ENCODE measurements at places on chromosomes 1 and 21.

DNA sequence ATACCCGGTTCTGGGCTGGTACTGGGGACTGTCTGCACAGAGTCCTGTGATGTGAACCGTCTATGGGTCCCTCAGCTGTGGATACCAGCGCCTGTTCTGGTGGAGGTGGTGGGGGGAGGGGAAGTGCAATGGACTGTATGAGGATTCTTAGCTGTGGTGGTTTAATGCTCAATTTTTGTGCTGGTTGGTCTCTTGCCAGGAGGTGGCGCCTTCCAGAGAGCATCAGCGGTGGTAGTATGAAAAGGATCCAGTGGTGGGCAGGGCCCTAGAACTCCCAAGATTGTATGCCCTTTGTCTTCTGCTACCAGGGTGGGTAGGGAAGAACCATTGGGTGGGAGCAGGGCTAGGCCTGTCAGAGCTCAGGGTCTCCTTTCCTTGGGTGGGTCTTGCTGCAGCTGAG lies 89.4 kb upstream of the B3GALT2 start:
- DNase-seq, result no peak

- DNase-seq, result no peak
These were observed 42.6 kb downstream of the KIF21B start for GRCh38 chr1:200980873-200981272.

GRCh38 chr21:20617130-20617529 lies 381.1 kb upstream of the NCAM2 start:
- no peak for DNase-seq

GRCh38 chr1:154963643-154964042 lies 2.1 kb upstream of the PYGO2 start:
- no peak for DNase-seq

GRCh38 chr1:206430031-206430983 lies 40.0 kb upstream of the IKBKE start:
- peak; percentile 56 for DNase-seq

DNA sequence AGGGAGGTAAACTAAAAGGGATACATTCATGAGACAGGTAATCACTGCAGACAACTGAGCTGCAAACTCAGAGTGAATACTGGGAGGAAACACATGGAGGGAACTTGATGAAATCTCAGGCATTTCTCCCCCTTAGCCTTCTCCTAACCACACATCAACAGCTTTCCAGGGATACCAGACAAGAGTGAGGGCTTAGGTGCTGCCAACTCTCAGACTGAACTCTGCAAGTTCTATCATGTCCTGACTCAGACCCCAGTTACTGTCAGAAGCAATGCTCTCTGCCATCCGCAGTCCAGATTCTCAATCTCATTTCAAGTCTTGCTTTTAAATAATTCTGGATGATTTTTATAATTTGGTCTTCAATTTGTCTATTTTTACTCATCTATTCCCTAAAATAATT lies 267.3 kb downstream of the LTN1 start:
- DNase-seq, result no peak

GRCh38 chr1:5555853-5556252 lies 436.4 kb downstream of the NPHP4 start:
- DNase-seq, result no peak

DNA sequence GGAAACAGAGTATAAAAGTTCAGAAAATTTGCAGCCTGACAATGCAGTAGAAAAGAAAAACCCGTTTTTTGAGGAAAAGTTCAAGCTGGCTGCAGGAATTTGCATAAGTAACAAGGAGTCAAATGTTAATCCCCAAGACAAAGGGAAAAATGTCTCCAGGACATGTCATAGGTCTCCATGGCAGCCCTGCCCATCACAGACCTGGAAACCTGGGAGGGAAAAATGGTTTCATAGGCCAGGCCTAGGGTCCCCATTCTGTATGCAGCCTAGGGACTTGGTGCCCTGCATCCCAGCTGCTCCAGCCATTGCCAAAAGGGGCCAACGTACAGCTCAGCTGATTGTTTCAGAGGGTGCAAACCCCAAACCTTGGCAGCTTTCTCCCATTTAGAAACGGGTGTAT lies 3.6 kb upstream of the KCNT2 start:
- DNase-seq, result no peak

GRCh38 chr1:97919585-97920261 lies 1.1 kb downstream of the DPYD start:
- DNase-seq, result peak; percentile 9

- DNase-seq, result no peak
These were observed 76.0 kb downstream of the RPS6KC1 start for GRCh38 chr1:213127074-213127473.

- DNase-seq, result no peak
These were observed 6.4 kb downstream of the MYOM3 start for GRCh38 chr1:24105368-24106160.

All from RWPE1 (cell line).